ENCODE measurements at places on chromosomes 4 and X.

GRCh38 chr4:182582245-182582644 is 334.9 kb downstream of the DCTD start:
- DNase-seq, result no peak

- DNase-seq, result no peak
Observed at GRCh38 chr4:20347531-20347930, 95.8 kb downstream of the SLIT2 start.

DNA sequence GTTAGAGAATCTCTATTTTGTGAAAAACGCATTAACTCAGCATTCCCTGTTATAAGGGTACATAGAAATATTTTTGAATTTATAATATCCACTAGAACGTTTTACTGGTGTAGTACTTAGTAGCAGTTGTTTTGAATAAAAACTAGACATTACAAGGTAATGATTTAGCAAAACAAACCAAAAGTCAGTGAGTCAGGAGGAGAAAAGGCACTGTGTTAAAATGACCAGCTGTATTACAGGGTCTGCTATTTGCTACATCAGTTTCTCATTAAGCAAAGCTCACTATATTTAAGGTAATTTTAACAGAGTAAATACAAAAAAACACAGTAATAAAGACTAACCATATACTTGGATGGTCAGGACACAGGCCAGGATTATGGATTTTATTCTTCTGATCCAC is 152.8 kb downstream of the RASL11B start:
- DNase-seq, result no peak

DNA sequence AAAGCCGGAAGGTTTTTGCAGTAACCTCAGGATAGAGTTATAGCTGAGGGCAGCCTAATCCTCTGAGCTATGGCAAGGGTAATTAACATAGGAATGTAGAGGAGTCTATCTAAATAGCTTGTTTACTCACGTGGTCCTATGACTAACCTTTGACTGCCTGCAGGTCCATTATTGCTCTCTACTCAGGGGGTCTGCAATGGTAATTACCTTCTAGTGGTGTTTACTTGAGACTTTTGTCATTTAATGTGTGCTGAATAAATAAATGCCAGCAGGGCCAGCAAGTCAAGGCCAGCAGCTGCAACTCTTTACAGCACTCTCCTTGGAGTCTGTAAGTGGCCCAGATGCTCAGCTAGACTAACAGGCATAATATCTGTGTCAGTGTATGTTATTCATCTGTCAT is 212.7 kb upstream of the FMR1 start:
- DNase-seq, result no peak

GRCh38 chrX:86171366-86171765 is 23.1 kb downstream of the DACH2 start:
- DNase-seq, result no peak

GRCh38 chrX:132388371-132388770 is 100.5 kb downstream of the MBNL3 start:
- DNase-seq, result no peak

- no peak for DNase-seq
Observed at GRCh38 chr4:71217688-71218087, 121.1 kb upstream of the SLC4A4 start.

GRCh38 chr4:57764856-57765255 is 654.7 kb upstream of the IGFBP7 start:
- no peak for DNase-seq

- no peak for DNase-seq
Observed at GRCh38 chr4:113996599-113997177, 17.2 kb upstream of the ARSJ start.

- DNase-seq, result no peak
Observed at GRCh38 chrX:39675619-39676018, 422.1 kb downstream of the BCOR start.

DNA sequence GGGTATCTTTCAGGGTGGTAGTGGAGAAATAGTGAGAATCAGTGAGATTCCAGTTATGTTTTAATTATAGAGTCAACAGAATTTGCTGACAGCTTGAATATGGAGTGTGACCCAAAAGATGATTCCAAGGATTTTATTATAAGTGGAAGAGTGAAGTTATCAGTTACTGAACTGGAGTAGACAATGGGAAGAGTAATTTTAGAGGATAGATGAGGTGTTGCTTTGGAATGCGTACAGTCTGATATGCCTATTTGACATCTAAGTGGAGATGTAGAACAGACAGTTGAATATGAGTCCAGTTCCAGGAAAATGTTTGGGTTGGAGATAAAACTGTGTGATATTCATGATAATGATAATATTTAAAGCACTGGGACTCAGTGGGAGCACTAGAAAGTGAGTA is 174.2 kb downstream of the MAPK10 start:
- DNase-seq, result no peak

- DNase-seq, result no peak
Observed at GRCh38 chr4:32140636-32141035, 1420.5 kb downstream of the PCDH7 start.

GRCh38 chrX:53743244-53743643 is 56.7 kb upstream of the HUWE1 start:
- DNase-seq, result no peak

DNA sequence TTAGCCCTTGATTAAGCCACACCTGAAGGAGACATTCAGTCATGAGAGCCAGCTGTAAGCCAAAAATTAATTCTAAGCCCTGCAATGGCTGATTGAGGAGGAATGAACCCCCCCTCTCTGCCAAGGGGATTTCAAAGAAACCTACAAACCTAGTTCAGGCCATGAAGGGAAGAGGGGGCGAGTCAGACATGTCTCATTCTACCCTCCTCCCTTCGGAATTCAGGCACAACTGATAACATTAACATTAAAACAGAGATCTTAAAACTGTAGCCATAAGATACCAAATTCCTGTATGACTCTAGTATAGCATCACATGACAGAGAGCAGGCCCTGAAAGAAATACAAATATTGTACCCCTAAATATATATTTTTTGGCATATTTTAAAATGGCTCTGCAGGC is 40.4 kb upstream of the AFAP1 start:
- no peak for DNase-seq

DNA sequence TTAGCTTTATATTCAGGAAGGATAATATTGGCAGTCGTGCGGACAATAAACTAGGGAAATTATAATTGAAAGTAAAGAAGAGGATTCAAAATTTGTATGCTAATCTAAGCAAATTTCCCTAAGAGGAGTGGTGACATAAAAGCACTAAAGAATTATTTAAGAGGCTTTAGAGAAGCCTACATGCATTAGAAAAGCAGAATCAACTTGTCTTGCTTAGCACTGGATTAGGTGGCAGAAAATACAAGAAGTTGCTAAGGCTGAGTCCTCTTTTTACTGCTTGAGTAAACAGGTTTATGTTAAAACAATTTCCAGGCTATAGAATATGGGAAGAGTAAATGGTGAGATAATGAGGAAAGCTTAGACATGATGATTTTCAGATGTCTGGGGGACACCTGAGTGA is 991.5 kb downstream of the PCDH18 start:
- DNase-seq, result no peak

DNA sequence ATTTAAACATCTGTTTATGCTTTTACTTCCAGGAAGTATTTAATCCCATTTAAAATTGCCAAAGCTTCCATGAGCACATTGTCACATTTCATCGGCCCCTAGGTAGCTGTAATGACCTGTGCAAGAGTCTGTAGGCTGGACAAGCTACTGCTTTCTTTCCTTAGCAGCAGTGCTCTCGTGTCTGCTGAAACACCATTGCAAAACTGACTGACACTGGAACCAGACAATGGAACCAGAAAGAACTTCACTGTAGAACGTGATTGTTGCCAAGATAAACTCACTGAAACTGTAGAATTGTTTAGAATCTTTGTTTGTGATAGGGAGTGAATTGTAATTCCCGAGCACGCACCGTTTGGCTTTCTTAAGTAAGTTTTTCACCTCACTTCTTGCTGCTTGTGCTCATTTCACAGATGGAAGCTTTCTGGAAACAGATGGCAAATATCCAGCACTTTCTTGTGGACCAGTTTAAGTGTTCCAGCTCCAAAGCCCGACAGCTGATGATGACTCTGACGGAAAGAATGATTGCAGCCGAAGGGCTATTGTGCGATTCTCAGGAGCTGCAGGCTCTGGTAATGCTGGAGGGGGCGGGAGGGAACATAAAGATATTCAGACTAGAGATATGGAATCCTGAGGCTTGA is 36.9 kb downstream of the EVC start:
- no peak for DNase-seq

- no peak for DNase-seq
Observed at GRCh38 chr4:37689353-37690095, 3.3 kb upstream of the RELL1 start.
